ENCODE measurements at places on chromosomes 7 and 10.

GRCh38 chr10:118592675-118593330 is 2.6 kb downstream of the PRLHR start:
- DNase-seq: no peak

DNA sequence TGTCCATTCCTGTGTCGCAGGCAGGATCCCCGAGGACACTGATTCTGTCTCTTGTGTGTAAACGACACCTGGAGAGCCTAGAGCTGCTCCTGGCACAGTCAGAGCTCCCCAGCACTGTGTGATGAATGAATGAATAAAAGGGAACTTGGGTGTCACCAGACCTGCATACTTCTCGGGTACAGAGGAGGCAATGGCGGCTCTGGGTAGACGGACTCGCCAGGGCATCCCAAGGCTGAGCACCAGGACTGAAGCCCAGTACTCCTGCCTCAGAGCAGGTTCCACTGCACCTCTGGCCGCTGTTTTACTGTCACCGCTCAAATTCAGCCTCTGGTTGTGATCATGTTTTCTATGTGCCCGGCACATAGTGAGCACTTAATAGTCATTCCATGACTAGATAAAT is 255.8 kb downstream of the GLRX3 start:
- no peak for DNase-seq

DNA sequence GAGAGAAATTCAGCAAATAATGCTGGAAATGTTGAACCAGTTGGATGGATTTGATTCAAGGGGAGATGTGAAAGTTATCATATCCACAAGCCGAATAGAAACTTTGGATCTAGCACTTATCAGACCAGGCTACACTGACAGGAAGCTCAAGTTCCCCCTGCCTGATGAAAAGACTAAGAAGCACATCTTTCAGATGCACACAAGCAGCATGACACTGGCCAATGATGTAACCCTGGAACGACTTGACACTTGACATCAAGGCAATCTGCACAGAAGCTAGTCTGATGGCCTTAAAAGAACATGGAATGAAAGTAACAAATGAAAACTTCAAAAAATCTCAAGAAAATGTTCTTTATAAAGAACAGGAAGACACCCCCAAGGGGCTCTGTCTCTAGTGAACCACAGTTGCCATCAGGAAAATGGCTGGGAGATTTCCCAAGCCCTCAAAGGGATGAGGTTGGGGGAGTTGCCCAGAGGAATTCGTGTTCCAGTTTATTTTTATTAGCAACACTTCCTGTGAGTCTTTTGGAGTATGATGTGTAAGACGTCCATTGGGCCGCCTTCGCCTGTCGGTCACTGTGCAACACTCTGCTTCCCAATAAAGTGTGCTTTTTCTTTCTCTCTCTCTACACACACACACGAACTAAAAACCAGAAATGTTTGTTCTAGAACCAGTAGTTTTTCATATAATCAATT is 200.0 kb downstream of the HIBADH start:
- DNase-seq: no peak

GRCh38 chr7:121744319-121744718 is 128.6 kb upstream of the PTPRZ1 start:
- DNase-seq: no peak

Measured in activated CD4-positive, alpha-beta memory T cell treated with anti-CD3 and anti-CD28 coated beads for 36 hours (primary cell).